COR-L47 (cell line): ENCODE measurements at places on chromosomes 5 and 9.

- no peak for DNase-seq
Measured at GRCh38 chr5:94173100-94173499, 431.7 kb upstream of the POU5F2 start.

DNA sequence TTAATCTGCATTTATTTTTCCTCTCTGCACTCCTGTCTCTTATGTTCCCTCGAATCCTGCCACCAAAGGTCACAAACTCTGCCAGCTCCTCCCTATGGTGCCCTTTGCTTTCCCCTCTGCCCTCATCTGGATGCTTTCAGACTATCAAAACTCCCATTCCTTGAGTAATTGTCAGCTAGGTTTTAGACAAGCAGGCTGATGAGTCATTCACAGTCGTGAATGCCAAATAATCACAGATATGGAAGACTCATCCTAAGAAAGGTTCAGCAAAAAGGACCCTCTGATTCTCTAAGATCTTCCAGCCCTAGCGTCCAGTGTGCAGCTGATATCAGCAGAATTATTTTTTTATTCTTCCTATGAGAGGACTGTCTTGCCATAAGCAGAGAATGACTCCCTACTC, 104.5 kb upstream of the NUDT12 start:
- DNase-seq, result no peak

- no peak for DNase-seq
Measured at GRCh38 chr5:135719428-135720063, 114.9 kb upstream of the SLC25A48 start.

DNA sequence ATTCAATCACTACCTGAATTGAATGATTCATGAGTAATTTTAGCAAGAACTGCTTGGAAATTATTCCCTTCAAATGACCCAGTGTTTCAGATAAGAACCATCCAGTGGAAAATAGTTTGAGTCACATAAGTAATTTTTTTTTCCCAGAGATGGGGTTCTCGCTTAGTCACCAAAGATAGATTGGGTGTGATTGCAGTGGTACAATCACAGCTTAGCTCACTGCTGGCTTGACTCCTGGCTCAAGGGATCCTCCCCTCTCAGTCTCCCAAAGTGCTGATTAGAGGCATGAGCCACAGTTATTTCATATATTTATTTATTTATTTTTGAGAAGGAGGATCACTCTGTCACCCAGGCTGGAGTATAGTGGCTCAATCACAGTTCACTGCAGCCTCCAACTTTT, 574.5 kb upstream of the ARRDC3 start:
- DNase-seq, result no peak
